ENCODE measurements at places on chromosomes 2 and 18.

DNA sequence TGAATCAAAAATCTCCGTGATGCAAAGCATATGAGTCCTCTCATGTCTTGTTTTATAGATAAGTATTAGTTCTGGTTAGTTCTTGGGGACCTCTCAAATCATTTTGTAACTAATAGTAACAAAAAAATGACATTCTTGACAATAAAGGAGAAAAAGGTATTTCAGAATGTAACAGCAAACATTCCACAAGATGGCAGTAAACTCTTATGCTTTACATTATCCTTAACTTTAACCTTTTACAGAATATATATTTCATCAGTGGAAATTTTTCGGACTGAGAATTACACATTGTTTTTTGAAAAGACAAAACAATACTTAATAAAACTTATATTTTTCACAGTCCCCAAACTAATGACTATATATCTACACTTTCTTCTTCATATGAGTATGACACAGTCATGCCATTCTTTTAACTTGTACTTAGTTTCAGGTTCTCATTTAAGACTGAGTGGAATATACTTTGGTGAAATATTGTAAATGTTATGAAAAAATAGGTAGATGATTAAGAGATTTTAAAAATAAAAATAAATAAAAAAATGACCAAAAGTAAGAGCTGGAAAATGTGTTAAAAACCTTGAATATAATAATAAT lies 142.9 kb upstream of the NXPH2 start:
- peak; percentile 47 for DNase-seq

GRCh38 chr2:152443771-152444170 lies 108.8 kb downstream of the FMNL2 start:
- DNase-seq = no peak

GRCh38 chr2:177767768-177768167 lies 304.8 kb downstream of the PDE11A start:
- DNase-seq = no peak

DNA sequence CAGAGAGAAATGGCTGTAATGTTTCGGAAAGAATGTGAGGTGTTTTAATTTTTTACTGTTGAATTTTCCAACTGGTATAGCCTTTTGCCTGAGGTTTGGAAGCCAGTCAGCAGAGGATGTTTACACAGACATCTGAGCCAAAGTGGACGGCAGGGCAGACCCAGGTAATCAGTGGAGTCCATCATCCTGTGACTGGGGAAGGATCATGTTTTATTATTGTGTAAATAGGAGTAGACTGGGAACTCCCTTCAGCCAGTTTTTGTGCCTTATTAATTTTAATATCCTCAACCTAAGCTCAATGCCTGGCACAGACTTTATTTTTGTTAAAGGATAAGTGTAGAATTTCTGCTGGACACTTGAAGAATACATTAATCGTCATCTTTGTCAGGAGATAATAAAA lies 142.0 kb upstream of the GAREM1 start:
- peak; percentile 59 for DNase-seq

- no peak for DNase-seq
Observed at GRCh38 chr2:3634596-3635121, 23.3 kb upstream of the ALLC start.

GRCh38 chr2:232522623-232523401 lies 2.6 kb downstream of the PRSS56 start:
- DNase-seq = no peak

- DNase-seq = no peak
Observed at GRCh38 chr2:37934591-37935513, 9.8 kb downstream of the RMDN2 start.

GRCh38 chr18:78246050-78246449 lies 733.6 kb upstream of the SALL3 start:
- DNase-seq = no peak

DNA sequence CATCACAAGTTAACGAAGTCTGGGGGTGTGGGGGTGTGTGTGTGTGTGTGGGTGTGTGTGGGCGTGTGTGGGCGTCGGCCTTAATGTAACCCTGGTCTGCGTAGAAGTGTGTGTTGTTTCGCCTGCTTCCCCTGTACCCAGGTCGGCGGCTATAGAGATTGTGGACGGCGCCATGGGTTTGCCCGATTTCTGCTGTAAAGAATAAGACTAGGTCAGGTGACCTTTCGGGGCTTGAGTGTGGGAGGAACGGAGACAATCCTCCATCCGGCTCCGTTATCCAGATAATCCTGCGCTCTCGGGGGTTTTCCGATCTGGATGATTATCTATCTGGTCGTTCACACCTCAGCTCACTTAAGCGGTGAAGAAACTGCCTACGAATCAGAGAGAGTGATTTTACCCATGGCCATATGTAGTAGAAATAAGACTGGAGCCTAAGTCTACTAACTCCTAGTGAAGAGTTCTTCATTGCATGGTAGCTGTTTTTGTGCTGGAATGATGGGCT lies 543 bp downstream of the HADHB start:
- no peak for DNase-seq

- DNase-seq = no peak
Observed at GRCh38 chr2:123093199-123093598, 931.9 kb upstream of the CNTNAP5 start.

- no peak for DNase-seq
Observed at GRCh38 chr2:65922794-65923193, 490.4 kb upstream of the SPRED2 start.

GRCh38 chr2:157122776-157123175 lies 134.7 kb upstream of the GALNT5 start:
- DNase-seq = no peak

DNA sequence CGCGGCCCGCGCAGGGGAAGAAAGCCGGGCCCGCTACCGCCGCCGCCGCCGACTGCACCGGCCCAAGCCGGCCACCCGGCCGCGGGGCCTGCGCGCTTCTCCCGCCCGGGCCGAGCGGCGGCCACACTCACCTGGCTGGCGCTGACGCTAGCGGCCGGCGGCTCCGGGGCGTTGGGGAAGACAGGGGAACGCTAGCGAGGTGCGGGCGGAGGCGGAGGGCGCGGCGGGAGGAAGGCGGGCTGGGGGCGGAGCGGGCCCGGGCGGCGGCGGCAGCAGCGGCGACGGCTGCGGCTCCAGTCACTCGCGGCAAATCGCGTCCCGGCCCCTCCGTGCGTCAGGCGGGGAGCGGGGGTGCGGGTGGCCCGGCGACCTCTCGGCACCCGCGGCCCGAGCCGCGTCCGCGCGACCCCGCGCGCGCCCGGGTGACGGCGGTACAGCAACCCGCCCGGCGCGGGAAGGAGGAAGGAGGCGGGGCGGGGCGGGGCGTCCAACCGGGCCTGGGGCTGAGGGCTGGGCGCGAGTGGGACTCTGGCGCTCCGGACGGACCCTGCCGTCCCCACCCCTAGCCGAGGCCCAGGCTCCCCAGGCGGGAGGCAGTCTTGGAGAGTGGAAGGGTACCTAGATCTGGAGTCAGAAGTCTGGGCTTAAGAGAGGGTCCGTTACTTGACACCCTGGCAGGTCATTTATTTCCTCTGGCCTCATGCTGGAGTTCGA lies at the start of gene SESTD1:
SESTD1 (minus strand) TSS at position 465 of the 714 bp plus-strand sequence. CDS start 72,991 bp downstream, outside the sequence.
- DNase-seq = peak; percentile 78

DNA sequence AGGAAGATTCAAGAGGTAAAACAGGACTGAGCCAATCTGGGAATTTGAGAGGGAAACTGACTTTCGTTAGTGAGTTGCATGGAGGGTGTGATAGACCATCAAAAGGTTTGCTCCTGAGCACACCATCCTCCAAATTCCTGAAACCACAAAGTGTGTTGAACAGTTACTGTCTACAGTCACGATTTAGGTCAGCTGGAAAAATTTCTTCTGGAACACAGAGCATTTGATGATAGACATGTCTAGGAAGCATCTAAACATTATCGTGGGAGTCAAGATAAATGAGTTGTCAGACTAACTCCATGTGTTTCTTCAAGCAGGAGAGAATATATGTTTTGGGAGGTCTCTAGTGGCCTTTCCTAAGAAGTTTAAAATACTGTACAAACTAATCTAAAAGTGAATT lies 449.4 kb upstream of the SLC14A2 start:
- no peak for DNase-seq

- no peak for DNase-seq
Observed at GRCh38 chr2:119366161-119366648, 429 bp downstream of the C2orf76 start.

DNA sequence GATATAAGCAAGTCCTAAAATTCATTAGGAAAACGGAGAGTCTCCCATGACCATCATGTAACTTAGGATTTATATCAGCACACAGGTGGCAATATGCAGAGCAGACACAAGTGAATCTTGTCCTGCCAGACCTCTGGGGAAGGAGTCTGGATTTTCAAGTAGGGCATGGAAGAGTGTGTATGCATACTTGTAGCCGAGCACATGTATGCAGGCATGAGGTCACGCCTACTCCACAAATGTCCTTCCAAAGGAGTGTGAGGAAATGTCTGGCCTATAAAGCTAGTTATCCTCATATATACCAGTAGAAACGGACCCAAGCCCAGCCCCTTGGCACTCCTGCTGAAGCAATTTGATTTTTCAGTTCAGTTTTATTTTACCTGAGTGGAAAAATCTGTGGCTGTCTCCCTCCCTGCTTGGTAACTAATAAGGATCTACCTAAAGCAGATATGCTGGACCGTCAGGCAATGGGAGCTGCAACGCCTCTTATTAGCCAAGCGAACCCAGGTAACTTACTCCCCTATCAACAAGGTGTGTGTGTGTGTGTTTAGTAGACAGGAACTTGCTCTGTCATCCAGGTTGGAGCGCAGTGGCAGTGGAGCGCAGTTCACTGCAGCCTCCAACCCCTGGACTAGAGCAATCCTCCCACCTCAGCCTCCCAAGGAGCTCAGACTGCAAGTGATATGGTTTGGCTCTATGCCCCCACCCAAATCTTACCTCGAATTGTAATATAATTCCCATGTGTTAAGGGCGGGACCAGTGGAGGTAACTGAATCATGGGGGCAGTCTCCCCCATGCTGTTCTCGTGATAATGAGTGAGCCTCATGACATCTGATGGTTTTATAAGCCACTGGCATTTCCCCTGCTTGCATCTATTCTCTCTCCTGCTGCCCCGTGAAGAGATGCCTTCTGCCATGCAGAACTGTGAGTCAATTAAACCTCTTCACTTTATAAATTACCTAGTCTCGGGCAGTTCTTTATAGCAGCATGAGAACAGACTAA lies 2.8 kb downstream of the STAT1 start:
- no peak for DNase-seq

- no peak for DNase-seq
Observed at GRCh38 chr18:8991155-8991554, 111.3 kb upstream of the NDUFV2 start.

- DNase-seq = no peak
Observed at GRCh38 chr2:37585295-37585908, 86.0 kb downstream of the CDC42EP3 start.

GRCh38 chr18:58391932-58392323 lies 237.0 kb downstream of the ALPK2 start:
- DNase-seq = peak; percentile 35

- no peak for DNase-seq
Observed at GRCh38 chr2:221088506-221088905, 483.6 kb downstream of the EPHA4 start.

DNA sequence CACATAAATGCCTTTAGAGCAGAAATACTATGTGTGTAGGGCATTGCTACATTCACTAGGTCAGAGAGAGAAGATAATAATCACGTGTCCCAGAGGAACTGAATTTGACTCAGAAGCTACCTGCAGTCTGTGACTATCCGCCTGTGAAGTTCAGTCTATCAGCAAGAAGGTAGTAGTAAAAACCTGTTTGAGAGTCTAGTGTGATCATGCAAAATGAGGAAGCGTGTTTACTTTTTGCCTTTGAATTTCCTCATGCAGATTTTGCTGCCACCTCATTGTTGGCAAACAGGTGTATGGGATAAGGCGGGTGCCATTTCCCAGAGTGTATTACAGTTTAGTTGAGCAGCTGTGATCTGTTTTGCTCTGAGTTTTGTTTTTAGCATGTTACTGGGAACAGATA lies 403.9 kb upstream of the FANCL start:
- DNase-seq = no peak

- DNase-seq = no peak
Observed at GRCh38 chr2:151616760-151617339, 117.4 kb downstream of the NEB start.

- DNase-seq = peak; percentile 49
Observed at GRCh38 chr2:9752441-9753275, 90.6 kb upstream of the TAF1B start.

DNA sequence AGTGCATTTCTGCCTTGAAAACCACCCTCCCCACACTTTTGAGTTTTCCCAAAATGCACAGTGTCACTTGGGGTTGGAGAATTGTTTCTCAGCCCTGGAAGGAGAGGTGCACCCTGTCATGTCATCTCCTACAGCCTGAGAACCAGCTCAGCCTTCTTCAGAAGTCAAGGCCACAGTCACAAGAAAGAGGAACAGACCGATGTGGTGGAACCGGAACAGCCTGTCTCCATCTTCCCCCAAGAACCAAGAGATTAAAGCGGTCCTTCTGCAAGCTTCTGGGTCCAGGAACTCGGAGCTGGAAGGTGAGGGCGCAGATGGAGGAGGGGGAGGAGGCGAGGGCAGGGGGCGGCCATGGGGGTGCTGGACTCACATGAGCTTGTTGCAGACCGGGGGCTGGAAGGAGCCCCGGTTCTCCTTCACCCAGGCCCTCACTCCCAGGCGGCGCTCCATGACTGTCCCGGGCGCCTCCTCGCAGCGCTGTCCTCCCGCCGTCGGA lies 248 bp downstream of the HAAO start:
- no peak for DNase-seq

- DNase-seq = peak; percentile 86
Observed at GRCh38 chr18:44680273-44681075, at the start of gene SETBP1. Gene SETBP1 (plus strand): TSS chr18:44680888. CDS start chr18:44701347, 20,459 bp downstream.
